ENCODE measurements at places on chromosomes 4 and X.

GRCh38 chrX:98548519-98548918, 1664.8 kb downstream of the RPA4 start:
- no peak for DNase-seq

DNA sequence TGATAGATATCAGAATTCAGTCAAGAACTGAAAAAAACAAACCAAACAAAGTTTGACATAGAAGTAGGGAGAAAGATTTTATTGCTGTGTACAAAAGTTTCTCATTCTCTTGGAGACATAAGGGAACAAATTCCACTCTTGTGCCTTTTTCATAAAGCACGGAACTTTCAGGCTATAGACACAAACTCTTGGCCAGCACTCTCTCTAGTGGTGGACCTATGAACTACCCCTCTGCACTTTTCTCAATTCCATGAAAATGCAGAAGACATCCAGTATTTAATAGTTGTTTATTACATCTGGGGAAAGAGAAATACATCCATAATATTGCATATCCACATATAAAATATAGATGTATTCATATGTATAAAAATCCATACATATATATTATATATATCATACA, 291.6 kb upstream of the HS3ST1 start:
- DNase-seq, result no peak

GRCh38 chr4:81095389-81095788, 64.9 kb downstream of the BMP3 start:
- no peak for DNase-seq

DNA sequence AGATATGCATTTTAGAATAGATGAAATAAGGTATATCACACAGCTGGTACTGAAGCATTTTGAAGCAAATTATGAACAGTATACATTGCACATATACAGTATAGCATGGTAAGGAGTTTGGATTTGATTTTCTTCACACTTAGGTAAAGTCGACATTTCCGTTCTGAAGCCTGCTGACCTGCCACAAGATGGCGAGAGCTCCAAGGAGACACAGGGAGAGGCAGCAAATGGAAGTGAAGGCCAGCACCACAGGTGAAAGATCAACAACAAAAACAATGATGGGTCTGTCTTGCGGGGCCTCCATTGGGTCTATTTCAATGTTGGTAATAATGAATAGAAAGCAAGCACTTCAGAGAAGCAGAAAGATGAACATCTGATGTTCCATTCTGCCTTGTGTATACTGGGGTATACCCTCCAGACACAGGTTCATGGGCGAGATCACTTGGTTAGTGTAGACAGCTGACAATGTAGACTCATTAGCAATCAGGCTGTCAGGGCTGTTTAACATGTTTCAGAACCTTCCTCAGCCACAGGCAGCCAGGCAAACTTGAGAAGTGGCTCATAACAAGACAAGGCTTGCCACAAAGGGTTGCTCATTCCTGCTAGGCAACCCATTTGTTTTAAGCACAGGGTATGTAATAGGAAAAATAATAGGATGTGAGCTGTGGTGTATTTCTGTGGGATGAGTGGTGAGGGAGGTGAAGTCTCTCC, 21.4 kb upstream of the NOX1 start:
- no peak for DNase-seq

DNA sequence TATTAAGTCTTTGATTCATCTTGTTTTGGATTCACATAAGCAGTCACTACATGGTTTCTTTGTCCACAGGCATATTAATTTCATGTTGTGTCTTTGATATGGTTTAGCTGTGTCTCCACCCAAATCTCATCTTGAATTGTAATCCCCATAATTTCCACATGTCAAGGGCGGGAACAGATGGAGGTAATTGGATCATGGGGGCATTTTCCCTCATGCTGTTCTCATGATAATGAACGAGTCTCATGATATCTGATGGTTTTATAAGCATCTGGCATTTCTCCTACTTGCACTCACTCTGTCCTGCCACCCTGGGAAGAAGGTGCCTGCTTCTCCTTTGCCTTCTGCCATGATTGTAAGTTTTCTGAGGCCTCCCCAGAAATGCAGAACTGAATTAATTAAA, 1811.2 kb upstream of the PCDH10 start:
- DNase-seq, result peak; percentile 84

- DNase-seq, result no peak
These were observed 263.2 kb upstream of the ITM2A start for GRCh38 chrX:79630033-79631009.

DNA sequence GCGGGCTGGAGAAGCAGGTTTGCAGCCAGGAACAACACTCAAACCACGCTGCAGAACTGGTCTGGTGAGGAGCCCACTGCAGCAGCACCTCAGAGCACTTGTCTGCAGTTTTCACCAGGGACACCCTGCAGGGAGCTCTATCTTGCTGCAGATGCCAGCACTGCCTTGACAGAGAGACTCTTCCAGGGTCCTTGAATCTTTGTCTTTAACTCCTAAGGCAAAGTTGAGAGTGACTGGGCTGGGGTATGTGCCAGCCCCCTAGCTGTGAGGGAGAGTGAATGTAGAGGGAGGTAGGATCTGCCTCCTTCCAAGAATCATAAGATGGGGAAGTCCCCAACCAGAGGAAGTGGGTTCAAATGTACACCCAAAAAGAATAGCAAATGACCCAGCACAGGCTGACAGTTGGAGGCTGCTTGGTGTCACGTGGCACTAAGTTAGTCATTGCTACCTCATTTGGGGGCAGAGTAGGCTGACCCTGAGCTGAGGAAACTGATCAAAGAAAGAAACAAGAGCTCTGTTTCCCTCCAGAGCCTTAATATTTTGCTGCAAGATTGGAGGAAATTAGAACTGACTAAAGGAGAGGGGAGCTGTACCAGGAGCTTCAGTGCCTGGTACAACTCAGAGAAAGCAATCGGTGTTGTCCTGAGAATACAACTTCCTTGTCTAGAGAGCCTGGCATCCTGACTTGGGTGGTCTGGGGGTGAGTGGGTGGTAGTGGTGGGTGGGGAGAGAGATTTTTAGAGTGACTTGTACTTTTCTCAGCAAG, 28.2 kb upstream of the HUWE1 start:
- DNase-seq, result no peak

- no peak for DNase-seq
These were observed 12.3 kb downstream of the TRIM2 start for GRCh38 chr4:153216546-153216945.

DNA sequence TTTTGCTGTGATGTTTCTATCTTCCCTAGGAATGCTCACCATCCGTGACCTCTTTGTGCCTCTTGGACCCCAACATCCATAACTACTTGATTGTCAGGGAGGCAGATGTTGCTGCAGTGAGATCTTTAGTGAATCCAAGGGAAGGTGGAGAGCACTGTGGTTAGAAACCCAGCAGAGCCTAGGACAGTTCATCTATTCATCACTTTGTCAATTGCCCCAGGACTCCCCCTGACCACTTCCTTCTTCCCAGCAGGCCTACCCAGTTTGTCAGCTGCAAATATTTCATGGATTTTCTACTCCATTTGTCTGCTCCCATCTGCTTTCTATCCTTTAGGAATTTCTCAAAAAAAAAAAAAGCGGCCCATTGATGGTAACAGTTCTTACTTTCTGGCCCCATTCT, 942.8 kb downstream of the PCDH7 start:
- DNase-seq, result no peak

DNA sequence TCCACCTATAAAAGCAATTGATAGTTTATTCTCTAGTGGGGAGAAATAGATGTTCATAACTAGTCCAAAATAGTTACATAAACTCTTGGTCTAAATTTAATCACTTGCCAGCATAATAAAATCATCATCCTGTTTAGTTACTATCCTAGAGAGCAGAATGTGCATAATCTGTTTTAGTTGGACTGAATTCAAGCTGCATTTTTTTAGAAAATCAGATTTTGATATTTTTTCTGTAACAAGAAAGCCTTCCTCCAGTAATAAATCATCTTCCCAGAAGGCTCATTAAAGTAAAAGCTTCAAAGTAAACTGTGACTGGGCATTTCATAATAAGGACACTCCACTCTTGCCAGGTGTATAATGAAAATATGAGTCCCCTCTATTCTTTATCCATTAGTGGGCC, 453.1 kb downstream of the TRAM1L1 start:
- DNase-seq, result no peak

DNA sequence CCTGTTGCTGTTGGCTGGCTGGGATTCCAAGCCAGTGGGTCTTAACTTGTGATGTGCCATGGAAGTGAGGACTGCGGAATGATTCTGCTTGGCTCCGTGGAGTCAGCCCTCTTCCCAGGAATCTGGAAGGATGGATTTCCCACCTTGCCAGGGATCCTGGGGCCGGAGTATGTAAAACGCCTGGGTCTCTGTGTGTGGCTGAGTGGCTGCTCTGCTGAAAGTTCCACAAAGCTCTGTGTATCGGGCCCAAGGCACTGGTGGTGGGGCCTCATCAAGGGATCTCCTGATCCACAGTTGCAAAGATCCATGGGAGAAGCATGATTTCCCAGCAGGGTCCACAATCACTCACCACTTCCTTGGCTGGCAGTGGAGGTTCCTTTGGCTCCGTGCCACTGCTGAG, 24.1 kb upstream of the TMEM271 start:
- no peak for DNase-seq

DNA sequence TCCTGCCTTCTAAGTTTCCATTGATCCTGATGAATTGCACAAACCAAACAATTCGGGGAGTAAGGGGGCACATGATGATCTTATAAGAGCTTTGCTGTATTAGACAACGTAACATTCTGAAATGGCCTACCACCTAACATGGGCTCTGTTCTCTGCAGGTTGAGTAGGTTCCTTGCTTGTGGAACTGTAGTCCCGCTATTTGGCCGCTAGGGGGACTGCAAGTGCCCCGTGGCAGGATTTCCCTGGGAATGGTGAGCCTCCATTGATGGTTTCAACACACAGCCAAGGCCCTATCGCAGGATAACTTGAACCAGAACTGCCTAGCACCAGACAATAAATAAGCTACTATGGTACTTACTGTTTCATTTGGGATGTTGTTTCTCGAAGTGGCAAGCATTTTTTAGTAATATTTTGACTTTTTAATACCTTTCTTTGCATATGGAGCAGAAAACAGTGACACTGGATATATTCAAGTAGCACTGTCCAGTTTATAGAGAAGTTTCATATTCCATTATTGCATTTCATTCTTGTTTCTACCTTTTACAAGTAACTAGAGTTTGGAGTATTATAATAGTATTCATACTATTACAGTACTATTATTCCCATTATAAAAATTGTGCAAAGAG, 11.9 kb downstream of the AR start:
- DNase-seq, result no peak

DNA sequence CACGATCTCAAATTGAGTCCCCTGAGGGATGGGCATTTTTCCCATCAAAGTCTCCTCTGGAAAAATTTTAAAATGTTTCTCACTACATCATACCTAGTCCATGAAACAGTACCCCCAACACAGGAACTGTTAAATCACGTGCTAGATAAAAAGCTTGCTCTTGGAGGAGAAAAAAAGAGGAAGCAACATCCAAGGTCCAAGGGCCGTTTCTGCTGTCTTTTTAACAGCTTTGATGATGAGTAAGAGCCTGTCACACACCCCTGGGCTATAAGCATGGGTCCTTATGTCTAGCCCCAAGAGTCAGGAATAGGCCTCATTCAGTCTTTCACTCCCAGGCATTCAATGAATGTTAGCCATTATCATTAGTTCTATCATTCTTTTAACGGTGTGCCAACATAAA, 128.9 kb downstream of the SH3KBP1 start:
- DNase-seq, result no peak

- DNase-seq, result no peak
These were observed 56.3 kb downstream of the ENOX2 start for GRCh38 chrX:130846746-130847145.

- peak; percentile 4 for DNase-seq
These were observed 41.9 kb downstream of the WDR1 start for GRCh38 chr4:10074767-10075105.

DNA sequence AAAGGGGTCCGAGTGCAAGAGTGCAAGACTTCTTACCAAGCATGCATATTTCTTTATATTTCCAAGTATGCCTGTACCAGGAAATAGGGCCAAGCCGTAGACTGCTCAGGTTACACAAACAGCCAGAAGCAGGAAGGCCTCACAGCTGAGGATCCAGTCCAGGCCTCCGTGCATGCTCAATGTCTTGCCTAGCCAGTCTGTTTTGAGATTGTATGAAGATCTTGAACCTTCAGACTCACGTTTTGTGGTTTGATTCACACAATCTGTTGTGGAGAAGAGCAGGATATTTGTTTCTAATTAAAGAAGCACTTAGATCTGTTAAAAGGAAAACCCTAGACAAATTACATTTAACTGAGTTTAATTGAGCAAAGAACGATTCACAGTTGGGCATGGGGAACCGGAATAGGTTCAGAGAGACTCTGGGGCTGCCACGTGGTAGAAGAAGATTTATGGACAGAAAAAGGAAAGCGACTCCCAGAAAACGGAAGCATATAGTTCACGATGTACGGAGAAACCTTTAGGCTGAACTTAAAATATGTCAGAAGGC, 1.2 kb downstream of the MGST2 start:
- peak; percentile 32 for DNase-seq

DNA sequence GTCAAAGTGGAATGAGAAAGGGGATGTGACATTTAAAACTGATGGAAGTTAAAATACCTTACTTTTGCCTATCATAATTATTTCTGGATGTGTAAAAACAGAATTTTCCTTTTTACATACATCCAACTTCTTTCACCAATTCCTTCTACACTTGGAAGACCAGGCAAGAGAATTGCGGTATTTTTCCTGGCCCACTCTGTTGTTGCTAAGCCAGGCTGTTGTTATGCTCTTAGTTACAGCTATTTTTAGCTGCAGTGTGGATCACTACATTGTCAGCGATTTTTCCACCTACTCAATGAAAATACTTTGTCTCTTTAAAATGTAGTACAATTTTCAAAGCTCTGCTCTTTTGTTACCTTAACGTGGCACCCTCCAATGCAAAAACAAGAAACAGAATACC, 43.4 kb downstream of the NKX6-1 start:
- DNase-seq, result no peak

DNA sequence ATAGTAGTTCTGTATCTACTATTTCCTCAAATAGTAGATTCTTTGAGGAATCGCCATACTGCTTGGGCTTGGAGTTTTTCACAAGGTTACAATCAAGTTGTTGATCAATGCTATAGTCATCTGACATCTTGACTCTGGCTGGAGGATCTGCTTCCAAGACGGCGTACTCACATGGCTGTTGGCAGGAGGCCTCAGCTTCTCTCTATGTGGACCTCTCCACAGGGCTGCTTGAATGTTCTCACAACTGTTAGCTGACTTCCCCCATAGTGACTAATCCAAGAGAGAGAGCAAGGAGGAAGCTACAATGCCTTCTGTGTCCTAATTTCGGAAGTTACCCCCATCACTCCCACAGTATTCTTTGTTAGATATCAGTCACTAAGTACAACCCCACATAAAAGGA, 10.3 kb downstream of the EGFL6 start:
- DNase-seq, result no peak

- no peak for DNase-seq
These were observed 153.7 kb downstream of the PPP4R3C start for GRCh38 chrX:27309406-27309805.

- no peak for DNase-seq
These were observed 31.6 kb downstream of the SH3KBP1 start for GRCh38 chrX:19855700-19856381.

- no peak for DNase-seq
These were observed 40.0 kb upstream of the DHX15 start for GRCh38 chr4:24624381-24624780.

- no peak for DNase-seq
These were observed 1002.7 kb upstream of the PCDH7 start for GRCh38 chr4:29717287-29718057.

GRCh38 chr4:138241281-138242075, 671 bp downstream of the SLC7A11 start:
- no peak for DNase-seq

All from DMS 273 treated with DMSO at 0.1 percent for 48 hours (cell line).